GM12864 (cell line): ENCODE measurements at places on chromosomes 2 and 18.

DNA sequence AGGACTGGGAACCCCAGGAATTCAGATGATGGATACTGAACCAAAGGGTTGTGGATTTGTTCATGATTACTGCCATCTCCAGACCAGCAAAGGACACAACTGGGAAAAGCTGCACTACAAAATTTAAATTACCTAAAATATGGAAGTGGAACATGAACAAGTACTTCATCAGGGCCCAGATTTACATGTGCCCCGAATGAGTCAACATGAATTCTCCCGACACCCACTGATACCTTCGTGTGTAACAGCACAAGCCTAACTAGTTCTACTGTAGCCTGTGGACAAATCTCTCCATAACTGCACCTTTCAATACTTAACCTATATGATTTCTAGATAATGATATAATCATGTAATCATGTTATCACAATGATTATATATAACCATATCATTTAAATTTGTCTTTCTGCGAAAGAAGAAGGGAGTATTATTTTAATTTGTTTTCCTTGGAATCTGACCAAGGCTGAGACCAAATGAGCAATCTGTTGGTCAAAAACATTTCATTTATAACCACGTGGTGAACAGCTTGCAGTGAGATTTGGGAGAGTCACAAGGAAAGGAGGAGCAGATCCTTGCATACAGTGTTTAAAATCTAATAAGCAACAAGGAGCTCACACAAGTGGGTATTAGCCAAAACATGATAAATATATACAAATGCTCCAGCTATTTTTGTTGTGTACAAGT, 70.5 kb downstream of the CACNB4 start:
- DNase-seq, result no peak

DNA sequence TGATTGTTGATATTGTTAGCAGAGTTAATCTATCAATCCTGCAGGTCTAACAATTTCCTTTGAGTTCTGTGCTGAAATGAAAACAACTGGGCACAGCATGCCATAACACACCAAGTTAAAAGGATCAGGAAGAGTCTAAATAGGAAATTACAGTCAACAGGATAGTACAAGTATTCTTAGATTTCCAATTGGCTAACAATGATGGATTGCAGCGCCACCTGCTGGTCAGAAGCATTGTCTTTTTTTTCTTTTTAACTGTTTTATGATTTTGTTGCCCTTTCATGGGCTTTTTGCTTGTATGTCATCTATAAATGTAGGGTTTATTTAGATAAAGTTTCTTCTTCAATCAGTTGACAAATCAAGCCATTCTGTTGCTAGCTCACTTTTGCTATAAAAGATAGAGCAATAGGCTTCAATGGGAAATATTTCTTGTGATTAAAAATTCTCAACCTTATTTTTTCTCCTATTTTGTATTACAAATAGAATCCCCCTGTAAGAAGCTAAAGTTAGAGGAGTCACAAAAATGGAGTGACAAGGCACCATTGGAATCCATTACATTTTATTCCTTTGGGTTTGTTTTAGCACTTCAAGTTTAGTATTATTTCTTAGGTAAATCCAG, 40.8 kb upstream of the RPRM start:
- DNase-seq, result peak; percentile 5

GRCh38 chr2:136217996-136218395, 100.0 kb upstream of the CXCR4 start:
- no peak for DNase-seq

DNA sequence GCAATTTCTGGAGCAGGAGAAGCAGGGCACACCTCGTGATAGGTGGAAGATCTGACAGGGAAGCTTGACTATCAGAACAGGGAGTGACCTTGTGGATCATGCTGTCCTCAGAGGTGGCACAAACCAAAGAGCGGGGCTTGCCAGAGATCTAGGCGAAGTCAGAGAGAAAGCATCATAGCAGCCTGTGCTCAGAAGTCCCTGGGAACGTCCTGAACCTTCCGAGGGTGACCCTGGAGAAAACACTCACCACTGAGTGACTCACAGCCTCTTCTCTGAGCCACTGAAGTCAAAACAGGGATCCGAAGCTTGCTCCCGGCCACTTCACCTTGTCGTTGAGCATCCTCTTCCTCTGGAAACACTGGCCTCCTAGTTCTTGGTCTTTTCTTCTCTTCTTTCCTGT, 56.7 kb downstream of the IL1R2 start:
- no peak for DNase-seq

DNA sequence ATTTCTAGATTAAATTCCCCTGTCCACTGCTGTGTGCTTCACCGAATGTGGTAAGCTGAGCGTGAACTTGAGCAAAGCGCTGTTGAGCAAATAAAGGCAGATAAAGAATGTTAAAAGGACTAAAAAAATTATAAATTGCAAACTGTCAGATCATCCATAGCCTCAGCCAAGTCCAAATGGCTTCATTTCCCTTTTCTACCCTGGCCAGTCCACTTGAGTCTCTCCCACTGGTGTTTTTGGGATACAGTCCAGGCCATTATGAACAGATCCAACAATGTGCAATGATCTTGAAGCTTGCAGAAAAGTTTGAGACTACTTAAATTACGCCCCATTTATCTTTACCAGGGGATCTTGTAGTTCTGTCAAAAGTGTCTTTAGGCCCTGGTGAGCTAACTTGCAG, 254.6 kb upstream of the PIK3C3 start:
- no peak for DNase-seq

GRCh38 chr2:98333922-98334321, 12.3 kb upstream of the CNGA3 start:
- DNase-seq, result no peak
